ENCODE measurements at places on chromosomes 16 and 17.

- no peak for DNase-seq
Measured at GRCh38 chr16:50360033-50360778, 8.6 kb downstream of the BRD7 start.

- DNase-seq, result no peak
Measured at GRCh38 chr17:4678448-4679026, 25.4 kb downstream of the PELP1 start.

DNA sequence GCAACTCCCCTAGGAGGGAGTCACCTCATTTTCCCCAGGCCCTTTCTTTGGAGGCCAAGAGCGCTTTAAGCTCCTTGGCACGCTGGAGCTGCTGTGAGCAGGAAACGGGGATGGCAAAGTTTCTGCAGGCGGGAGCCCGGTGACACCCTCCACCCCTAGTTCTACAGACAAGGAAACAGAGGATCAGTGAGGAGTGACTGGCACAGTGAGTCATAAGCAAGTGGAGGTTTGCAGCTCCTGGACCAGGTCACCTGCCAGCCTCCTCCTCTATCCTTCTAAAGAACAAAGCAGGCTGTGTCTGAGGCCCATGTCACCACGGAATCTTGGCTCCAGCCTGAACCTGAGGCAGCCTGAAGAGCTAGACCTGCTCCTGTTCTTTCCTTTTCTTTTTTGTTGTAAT lies 141.9 kb downstream of the TMEM132E start:
- DNase-seq, result no peak

GRCh38 chr16:76800196-76800595 lies 390.8 kb upstream of the MON1B start:
- no peak for DNase-seq

- DNase-seq, result no peak
Measured at GRCh38 chr17:1963250-1963649, 61.9 kb downstream of the RTN4RL1 start.

DNA sequence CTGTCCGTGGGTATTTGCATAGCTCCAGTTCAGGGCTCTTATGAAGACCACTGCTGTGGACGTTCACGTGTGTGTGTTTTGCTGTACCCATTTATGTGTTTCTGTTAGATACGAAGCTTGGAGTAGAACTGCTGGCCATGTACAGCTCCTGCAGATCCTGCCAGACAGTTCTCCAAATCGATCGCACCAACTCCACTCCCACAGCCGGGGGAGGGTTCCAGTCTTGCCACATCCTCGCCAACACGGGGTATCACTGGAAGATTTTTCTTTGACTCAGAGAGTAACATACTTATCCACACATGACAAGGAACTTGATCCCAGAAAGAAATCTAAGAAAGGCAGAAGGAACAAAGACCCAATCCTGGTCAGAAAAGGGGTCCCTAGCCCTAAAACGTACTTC lies 37.4 kb downstream of the TMEM186 start:
- DNase-seq, result no peak

DNA sequence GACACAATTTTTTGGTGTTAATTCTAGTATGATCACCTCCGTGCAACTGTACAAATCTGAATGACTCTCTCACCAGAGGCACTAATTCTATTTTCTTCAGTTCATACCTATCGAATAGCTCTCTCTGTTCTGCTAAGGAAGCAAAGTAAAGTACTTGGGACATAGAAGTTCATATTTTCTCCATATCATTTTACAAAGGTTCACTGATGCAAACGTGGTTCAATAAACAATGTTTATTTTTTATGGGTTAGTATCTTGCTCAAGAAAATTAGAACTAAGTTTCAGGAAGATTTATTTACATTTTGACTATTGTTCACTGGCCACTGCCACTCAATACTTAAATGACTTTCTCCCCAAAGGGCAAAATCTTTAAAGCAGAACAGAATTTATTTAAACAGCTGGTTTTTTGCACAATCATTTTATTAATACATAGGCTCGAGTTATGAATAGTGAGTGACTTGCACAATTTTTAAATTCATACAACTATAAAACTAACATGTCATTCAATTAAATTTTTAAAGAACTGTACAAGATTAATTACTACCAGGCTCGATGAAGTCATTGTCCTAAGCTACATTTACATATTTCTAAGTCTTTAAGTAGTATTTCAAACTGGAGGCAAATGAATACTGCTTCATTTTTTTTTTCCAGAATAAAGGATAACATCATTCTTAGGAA lies 255.8 kb downstream of the C16orf95 start:
- no peak for DNase-seq

- no peak for DNase-seq
Measured at GRCh38 chr16:4904108-4904941, 32.6 kb downstream of the PPL start.

DNA sequence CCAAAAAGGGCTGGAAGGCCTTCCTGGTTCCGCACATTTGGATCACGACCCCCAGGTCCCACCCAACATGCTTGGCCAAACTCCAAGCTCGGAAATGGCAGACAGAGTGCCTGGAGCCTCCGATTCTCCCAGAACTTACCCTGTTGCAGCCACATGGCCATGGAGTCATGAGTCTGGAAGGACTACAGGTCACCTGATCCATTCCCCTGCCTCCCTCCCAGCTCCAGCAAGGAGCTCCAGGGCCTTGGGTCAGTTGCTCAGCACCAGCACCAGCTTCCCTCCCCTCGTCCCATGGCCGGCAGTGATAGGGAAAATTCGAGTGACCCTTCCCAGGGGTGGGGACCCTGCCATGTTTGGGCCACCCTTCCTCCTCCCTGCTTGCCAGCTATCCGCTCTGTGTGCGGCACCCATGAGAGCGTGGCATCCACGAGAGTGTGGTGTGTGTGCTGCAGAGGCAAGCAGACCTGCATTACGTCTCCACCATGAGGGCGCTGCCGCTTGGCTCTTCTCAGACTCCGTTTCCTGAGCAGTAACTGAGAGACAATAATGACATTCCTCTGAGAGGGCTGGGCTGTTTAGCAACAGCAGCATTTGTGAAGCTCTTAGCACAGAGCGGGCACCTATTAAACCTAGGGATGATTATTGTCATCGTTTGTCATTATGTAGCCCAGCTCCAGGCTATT lies 21.3 kb upstream of the RPL38 start:
- no peak for DNase-seq

DNA sequence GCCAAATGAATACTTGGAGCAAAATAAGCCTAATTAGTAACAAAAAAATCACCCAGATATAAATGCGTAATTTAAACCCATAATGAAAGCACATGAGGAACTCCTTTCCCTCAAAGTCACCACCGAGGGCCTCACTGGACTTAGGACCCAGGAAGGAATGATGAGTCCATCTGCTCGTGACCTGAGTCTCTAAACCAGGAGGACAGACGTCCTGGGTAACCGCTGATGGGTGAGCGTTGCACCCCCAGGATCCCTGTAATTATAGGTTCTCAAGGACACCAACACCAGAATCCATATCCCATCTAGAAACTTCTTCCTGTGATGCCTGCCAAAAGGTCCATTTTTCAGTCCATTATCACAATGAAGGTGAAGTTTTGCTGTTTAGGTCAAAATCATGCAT lies 121.4 kb downstream of the ZNF778 start:
- no peak for DNase-seq

DNA sequence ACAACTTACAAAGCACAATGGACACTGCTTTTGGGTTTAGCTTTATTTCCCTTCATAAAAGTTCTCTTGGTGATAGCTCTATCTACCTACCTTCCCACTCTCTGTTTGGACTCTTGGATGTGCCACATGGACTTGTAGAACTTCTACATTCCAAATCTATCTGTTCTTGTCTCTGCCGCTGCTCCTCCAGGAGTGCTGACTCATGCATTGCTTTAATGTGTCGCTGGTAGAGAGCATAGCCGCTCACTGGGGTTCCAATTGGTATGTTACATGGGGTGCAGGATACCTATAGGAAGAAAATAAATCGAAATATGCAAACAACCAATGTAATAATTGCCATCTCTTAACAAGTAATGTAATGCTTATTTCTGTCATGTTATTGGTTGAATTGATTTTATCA lies 92.1 kb downstream of the TTC19 start:
- DNase-seq, result no peak

GRCh38 chr17:39744075-39744835 lies 6.5 kb downstream of the GRB7 start:
- no peak for DNase-seq

- DNase-seq, result peak; percentile 58
Measured at GRCh38 chr17:82031885-82032627, 578 bp downstream of the RAC3 start.

DNA sequence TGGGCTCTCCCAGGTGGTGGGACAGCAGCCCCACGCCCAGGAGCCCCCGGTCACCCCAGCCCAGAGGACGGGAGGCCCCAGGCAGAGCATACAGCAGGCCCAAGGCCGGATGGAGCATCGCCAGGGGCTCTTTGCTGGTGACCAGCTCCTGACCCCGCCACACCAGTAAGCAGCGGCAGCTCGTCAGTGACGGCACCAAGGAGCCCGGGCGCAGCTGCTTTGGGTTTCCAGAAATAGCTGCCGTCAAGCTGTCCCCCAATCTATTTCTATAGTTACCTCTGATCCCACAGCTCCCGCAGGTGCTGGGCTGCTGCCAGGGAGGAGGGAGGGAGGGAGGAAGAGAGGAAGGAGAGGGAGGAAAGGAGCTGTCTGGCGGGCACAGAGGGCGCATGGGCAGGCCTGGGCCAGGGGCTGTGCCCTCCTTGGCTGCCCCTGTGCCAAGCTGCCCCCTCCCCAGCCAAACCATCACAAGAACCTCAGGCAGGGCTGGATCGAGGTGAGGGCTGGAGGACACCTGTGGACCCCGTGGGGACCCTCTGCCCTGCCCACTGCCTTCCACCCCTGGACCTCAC lies 10.8 kb upstream of the RASD1 start:
- DNase-seq, result no peak

DNA sequence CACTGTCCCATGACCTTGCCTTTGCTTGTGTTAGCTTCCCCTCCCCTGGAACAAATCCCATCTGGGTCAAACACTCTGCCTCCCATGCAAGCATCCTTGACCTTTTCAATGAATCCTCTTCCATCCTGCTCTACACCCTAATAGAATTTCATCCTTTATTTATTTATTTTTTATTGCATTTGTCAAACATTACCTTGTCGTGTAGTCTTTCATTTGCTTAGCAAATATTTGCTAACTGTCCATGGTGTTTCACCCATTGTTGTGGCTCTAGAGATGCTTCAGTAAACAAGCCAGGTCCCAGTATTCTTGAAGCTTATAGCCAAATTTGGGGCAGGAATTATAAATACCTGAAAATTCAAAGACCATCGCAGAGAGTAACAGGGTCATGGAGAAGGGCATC lies 51.0 kb upstream of the MRTFB start:
- DNase-seq, result no peak

GRCh38 chr17:647324-648197 lies 67.1 kb downstream of the VPS53 start:
- no peak for DNase-seq

DNA sequence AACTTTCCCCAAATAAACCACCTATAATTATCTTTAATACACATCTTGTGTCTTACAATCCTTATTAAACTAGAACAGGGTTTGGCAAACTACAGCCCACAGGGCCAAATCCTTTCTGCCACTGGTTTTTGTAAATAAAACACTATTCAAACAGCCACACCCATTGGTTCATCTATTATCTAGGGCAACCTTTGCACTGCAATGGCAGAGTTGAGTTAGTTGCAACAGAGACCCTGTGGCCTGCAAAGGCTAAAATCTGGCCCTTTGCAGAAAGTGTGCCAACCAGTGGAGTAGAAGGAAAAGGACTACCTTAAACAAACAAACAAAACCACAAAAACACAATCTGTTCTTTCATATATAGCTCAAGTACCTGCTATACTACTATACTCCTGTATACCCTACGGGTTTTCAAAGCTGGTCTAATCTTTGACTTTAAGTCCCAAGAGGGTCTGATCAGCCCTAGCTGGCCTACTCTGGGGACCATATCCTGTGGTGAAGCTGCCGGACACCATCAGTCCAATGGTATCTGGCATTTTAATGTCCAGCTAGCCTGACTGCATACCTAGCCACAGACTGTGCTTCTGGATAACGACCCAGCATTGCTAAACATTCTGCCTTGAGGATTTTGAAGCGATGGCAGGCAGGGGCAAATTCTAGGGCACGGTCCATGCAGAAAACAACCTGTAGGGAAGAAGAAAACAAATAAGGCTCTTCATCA lies 23.3 kb downstream of the CNP start:
- DNase-seq, result no peak

DNA sequence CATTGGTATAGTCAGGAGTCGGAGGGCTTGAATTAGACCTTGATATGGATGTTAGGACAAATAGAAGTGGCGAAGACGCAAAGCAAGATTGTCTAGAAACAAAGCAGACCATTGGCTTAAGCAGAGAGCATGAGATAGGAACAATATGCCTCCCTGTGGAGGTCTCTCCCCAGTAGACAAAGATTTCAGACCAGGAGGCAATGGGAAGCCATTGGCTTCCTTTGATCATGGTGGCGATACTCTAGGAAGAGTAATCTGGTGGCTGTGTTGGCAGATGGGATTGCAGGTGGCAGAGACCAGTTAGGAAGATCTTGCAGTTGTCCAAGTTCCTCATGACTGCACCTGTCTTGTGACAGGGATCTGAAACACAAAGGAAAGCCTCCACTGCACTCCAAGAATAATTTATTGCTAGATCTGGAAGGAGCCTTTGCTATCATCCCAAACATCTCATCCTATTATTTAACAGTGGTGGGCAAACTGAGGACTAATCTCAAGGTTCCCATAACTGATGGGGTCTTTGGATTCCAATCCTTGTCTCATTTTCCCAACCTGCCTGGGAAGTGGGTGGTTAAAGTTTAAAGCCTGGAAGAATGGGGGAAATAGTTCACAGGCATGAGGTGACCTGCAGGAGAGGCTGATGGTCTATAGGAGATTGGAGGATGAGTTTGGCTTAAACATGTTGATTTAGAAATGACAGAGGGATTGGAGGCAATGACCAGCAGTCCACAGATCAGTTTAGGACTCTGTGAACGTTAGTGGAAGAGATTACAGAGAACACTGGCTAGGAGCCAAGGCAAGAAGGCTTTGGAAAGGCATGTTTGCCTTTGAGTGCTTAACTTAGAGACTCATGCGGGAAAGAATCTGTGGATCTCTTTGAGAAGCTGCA lies 37.0 kb downstream of the HLF start:
- DNase-seq, result no peak
